ENCODE measurements at places on chromosomes 7 and 10.

DNA sequence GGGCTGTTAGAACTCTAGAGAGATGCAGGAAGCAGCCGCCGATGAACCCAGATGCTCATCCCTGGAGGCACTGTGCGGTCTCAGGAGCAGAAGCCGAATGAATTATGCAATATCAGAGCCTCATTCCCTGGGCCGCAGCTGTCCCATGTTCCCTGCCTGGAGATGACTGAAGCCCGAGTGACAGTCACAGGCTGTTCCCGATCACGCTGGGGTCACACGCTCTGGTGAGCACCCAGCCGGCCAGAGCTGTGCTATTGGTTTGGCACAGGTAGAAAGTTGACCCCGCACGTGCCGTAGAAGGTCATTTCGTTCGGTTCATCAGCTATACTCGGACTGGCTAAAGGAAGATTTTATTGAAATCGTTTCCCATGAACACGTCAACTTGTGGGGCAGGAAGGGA is 140.5 kb upstream of the SH2B2 start:
- no peak for DNase-seq

DNA sequence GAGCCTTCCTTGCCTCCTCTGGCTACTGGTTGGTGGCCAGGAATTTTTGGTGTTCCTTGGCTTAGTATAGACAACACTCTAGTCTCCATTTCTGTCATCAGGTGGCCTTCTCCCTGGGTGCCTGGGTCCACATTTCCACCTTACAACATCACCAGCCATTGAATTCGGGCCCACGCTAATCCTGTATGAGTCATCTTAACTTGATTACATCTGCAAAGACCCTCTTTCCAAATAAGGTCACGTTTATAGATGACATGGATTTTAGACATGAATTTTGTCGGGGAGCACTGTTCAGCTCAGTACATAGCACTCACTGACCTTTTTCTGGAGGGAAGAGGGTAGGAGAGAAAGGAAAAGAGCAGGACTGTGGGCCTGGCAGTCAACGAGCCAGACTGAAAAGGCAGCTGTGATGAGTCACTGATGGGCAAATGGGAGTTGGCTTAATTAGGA is 39.4 kb downstream of the MMRN2 start:
- no peak for DNase-seq

DNA sequence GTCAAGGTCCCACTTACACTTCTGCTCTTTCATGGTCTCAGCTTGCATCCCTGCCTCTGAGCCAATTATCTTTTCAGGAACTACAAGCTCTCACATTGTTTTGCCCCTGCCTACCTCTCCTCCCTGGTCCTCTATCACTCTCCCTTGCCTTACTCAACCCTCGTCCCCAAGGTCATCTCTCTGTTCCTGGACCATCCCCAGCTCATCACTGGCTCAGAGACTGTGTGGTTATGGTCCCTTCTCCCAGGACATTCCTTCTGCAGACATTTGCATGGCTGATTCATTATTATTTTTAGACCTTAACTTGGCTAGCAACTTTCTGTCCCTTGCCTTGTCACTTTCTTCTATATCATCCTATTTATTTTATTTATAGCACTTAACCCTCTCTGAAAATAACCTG is 17.8 kb upstream of the GPAM start:
- no peak for DNase-seq

DNA sequence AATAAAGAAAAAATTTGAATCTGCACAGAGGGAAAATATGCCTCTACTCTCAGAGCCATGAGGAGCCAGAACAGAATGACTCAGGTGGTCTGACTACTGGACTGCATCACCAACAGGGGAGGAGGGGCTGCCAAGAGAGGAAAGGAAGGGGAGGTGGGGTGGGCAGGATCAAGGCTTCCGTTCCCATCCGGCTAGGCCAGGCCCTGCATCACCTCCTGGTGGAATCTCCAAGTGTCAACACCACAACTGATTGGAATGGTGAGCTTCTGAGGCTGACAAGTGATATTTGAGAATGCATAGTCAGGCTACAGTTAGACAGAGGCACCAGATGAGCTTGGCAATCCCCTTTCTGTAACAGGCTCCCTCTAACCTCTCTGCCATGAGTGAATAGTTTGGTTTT is 10.4 kb upstream of the GPR26 start:
- no peak for DNase-seq

- DNase-seq: no peak
Observed at GRCh38 chr7:45026013-45026412, 26.0 kb downstream of the CCM2 start.

- no peak for DNase-seq
Observed at GRCh38 chr10:48519481-48520183, 85.2 kb downstream of the ARHGAP22 start.

DNA sequence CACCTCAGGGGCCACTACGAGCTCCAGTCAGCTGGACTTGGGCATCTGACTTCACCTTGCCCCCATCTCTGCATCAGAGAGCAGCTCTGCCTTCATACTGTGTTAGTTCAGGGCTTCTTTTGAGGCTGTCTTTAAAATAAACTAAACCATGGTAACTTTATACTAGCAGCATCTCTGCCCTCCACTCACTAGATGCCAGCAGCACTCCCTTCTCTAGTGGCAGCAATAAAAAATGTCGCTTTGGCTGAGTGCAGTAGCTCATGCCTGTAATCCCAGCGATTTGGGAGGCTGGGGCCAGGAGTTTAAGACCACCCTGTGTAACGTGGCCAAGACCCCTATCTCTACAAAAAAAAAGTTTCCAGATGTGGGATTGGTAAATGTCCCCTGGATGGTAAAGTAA is 584.4 kb downstream of the INHBA start:
- DNase-seq: no peak

GRCh38 chr7:36112969-36113368 is 40.1 kb upstream of the EEPD1 start:
- no peak for DNase-seq

- no peak for DNase-seq
Observed at GRCh38 chr7:25727446-25727845, 424.6 kb upstream of the NFE2L3 start.

DNA sequence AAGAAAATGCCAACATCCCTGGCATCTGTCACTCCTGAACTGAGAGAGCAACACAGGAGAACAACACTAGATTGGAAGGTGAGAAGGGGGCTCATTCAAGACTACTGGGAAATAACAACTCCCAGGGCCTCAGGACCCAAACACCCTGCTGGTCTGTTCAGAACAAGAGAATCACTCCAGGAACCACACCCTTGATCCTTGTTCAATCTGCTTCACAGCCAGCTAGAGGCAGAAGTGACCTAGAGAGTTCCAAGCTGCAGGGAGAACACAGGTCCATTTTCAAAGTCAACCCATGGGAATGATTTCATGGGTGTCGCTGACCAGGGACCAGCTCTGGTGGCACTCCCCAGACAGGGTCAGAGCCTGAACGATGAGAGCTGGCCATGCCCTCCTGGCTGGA is 42.3 kb downstream of the LRRC20 start:
- DNase-seq: no peak

DNA sequence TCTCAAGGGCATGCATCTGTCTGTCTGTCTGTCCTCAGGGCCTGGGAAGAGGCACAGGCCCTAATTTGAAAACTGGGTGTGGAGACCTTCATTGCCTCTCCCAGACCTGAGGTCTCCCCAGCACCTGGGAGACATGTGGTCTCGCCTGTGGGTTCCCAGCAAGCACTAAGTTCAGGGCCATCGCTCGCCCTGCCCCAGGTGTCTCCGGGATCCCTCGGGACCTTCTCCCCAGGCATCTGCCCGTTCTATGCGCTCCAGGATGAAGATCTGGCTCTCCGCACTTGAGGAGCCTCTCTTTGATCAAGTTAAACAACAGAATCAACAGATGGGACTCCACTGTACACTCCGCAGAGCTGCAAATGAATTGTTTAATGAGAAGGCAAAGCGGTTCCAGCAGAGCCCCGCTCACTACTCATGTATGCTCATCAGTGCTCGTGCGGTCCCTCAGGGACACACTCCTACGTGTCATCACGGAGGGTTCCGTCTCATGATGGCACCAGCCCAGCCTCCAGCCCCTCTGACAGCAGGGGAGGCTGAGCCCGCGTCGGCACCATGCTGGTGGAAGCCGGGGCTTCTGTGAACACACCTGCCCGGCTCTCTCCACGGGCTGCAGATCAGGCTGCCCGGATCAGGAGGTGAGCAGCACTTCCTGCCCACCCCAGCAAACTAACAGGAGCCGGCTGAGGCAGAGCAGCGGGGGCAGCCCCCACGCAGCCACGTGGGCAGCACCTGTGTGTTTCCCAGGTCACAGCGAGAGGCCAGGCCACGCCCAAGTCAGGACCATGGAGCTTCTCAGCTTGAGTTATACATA is 132.8 kb downstream of the TCERG1L start:
- DNase-seq: no peak

DNA sequence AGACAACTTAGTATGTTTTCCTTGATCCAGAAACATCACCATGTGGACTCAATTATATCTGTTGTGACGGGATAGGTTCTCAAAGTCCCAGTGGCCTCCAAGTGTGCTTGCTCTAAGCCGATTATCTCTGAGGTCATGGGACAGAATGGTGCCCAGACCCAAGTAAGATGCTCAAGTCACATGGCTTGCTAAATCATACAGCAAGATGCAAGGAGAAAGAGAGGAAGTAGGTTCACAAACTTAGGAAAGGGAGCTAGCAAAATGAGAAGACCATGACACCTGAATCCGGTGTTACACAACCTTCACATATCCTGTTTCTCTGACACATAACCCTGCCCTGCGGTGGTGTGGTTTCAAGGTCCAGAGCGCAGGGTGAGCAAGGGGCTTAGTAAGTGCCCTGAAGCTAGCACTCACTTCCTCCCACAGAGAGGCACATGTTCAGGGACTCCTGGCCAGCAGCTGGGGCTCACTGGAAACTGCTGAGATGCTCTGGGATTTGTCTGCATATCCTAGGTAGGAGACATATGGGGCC is 590.9 kb upstream of the ANKRD30A start:
- DNase-seq: no peak

DNA sequence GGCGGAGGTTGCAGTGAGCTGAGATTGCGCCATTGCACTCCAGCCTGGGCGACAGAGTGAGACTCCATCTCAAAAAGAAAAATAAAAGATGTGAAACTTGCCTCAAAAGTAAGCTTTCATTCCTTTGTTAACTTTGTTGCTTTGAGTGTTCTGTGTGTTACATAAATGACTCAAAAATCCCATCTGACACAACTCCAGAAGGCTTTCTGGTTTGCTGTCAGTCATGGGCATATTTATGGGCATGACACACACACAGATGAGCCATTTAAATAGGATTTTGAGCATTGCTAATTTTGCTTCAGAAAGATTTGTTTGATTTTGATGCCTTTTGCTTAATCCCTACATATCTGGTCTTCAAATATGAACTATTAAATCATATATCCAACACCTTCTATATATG is 82.6 kb downstream of the CACNB2 start:
- DNase-seq: no peak

DNA sequence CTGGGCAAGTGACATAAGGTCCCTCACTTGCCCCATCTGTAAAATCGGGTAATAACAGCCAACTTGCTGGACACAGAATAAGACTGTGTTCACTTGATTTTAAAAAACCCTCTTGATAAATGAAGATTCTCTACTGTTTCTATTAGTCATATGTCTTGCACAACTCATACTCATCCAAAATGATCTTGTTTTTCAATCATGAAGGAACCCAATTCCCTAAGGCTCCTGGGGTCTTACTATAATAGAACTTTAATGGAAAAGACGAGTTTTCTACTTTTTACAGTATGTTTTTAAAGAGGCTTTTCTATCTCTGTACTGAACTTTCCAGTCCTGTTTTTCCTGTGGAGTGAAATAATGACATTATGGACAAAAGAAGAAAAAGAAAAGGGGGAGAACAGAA is 103.8 kb downstream of the ARID5B start:
- DNase-seq: no peak

DNA sequence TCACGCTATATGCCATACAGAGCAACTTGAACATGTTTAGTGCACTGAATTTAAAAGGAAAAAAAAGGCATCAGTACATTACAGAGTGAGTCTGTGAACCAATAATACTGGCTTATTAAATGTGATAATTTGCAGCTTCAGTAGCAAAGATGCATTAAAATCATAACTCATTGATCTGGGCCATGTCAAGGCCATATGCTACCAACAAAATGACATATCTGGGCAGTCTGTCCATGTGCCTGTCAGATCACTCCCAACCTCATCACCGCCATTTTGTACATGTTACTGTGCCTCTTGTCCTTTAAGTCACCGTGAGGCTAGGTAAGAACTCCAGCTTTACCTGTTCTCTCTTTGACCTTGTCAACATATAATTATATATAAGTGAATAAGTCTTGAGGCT is 307.4 kb upstream of the LRGUK start:
- DNase-seq: no peak

- DNase-seq: no peak
Observed at GRCh38 chr7:98387131-98387530, 13.8 kb downstream of the BAIAP2L1 start.

- no peak for DNase-seq
Observed at GRCh38 chr10:86759073-86759672, 2.8 kb downstream of the BMPR1A start.

DNA sequence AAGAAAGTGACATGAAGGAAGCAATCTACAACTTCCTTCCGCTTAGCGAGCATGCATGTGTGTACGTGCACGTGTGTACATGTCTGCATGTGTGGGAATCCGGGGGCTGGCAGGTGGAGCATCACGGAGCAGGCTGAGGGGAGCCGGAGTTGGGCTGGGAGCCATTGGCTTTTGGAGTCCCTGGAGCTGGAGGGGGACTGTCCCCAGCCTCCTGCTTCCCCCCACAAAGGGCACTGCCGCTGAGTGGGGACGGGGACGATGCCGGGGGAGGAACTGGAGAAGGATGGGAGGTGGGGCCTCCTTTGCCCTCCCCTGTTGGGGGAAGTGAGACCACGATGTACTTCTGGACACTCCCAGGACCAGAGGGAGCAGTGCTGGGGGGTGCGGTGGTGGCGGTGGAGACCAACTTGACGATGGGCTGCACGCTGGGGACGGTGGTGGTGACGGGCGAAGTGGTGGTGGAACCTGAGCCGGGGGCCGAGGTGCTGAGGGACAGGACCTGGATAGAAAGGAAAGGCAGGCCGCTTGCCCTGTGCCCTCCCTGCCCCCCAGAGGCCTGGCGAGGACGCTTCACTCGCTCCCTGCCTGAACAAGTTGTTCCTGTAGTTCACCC is 5.8 kb downstream of the AP4M1 start:
- no peak for DNase-seq

DNA sequence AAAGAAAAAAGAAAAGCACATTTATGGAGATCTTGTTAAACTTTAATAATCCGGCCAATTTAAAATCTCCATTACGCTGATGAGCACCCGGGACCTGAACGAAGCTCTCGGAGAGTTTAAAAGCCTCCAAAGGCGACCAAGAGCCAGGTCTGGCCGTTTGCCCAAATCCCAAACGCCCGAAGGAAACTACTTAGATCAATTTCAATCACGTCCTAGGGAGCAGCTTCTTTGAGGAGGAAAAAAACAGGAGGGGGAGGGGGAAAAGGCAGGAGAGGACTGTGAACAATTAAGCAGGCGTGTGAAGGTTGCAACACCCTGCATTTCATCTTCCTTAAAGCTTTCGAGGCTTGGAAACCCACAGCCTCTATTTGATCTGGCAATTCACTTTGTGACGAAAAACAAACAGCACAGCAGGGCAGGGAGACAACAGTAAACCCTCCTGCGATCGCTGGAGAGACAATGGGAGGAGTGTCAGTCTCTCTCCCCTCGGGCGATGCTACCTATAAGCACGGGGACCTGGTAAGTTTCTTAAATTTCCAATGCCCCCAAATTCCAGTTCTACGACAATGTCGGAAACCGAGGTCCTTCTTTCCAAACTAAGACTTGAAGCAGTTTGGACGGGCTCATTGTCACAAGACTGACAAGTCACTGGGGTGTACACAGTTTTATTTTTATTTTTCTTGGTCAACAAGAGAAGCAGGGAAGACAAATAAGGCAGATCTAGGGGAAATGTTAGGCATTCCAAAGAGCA is 1.2 kb downstream of the KLF6 start:
- DNase-seq: no peak

GRCh38 chr10:34769899-34770298 is 45.2 kb downstream of the PARD3 start:
- no peak for DNase-seq
